ENCODE measurements at places on chromosomes 13 and 19.

DNA sequence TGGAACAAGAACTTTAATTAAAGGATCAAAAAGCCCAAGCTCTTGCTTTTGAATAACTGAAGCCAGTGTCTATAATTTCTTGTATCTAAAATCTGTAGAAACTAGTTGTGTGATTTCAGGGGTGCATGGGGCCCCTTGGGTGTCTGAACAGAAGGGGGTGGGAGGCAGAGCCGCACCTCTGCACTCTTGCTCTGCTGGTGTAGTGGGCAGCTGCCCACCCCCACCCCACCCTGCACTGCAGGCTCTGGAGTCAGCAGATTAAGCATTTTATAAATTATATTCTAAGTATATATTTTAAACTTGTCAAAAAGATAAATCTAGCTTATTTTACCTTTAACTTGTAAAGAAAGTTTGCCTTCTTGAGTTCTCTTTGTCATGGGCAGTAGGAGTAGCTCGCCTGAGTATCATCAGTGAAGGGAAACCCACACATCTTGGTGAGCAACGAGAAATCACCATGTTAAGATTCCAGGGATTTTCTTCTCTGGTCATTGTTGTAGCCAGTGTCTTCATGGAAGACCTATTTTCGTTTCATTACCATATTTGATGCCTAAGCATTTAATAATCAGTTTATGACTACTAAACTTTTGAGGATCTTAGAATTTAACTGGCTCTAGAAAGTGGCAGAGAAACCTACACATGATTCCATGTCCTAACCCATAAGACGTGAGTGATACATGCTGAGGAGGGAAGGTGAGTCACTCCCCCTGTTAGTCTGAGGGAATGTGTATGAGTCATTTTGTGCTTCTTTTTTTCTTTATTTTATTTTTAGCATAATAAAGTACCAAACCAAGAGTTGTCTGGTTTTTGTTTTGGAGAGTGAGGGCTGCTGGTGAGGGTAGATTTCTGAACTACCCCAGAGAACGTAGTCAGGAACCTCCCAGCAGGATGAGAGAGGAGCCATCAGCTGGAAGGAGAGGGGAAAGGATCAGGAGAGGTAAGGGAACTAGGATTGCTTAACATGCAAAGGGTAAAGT lies 7.7 kb downstream of the UBE2L5 start:
- no peak for DNase-seq

DNA sequence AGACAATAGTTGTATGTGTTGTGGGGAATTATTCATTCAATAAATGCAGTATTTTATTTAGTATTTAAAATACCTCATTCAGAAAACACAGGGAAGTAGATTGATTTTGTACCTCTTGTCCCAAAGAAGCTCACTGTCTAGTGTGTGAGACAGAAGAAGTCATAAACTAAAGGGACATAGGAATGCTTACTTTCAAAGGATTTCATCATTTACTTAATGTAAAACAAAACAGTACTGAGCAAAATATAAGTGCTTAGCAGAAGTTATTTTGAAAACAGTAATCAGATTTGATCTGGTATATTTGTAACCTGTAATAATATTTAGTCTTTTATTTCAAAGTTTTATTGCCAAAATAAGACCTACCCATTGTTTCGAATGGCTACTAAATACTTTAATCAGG lies 117.9 kb downstream of the TDRD3 start:
- no peak for DNase-seq

- DNase-seq, result no peak
These were observed 17.1 kb upstream of the VWA8 start for GRCh38 chr13:41978007-41978406.

- DNase-seq, result no peak
These were observed 780 bp upstream of the GTF2F2 start for GRCh38 chr13:45119469-45119990.

DNA sequence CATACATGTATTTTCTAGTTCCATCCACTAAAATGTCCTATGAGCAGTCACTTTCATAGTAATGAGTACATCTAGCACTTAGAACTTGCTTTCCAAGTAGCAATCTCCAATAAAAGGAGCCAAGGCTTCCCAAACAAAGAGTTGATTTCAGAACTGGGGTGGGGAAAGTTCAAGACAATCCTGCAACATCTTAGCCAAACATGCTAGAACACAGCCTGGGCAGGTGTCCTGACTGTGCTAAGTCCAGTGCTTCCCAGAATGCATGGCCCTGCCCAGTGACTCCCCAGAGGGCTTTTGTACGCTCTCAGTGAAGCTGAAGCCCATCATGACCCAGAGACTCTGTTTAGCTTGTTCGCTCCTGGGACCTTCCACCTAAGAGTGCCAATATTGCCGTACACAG lies 106.7 kb upstream of the UBAC2 start:
- DNase-seq, result no peak

Data from NCI-H1436 (cell line).